Stimulated activated CD4-positive, alpha-beta T cell treated with anti-CD3 and anti-CD28 coated beads, TNF-alpha, amount 100 ng/mL, for 24 hours (primary cell): ENCODE measurements at places on chromosomes 3 and 15.
A peak's percentile ranks its signal among the peaks of the same experiment; 100 is the strongest.

DNA sequence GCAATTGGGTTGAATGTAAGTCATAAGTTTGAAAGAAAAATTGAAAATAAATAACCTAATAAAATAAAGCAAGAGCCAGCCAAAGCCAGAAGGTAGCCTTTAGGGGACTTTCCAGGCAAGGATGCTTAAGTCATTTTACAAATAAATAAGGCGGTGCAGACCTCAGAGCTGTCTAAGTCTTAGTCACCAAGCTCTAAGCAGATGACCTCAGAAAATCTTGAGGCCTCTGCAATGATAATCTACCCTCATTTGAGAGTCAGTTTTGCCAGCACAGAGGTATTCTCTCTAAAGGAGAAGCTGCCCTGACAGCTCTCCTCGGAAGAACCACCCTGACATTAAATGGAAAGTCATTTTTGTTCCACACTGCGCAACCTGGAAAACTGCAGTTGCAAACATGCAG is 113.9 kb downstream of the OXNAD1 start:
- no peak for DNase-seq

GRCh38 chr3:149623824-149624223 is 34.0 kb downstream of the WWTR1 start:
- no peak for DNase-seq

GRCh38 chr3:94494992-94495391 is 432.1 kb downstream of the NSUN3 start:
- DNase-seq = no peak

- DNase-seq = no peak
Observed at GRCh38 chr3:171875923-171876412, 32.8 kb downstream of the TMEM212 start.

DNA sequence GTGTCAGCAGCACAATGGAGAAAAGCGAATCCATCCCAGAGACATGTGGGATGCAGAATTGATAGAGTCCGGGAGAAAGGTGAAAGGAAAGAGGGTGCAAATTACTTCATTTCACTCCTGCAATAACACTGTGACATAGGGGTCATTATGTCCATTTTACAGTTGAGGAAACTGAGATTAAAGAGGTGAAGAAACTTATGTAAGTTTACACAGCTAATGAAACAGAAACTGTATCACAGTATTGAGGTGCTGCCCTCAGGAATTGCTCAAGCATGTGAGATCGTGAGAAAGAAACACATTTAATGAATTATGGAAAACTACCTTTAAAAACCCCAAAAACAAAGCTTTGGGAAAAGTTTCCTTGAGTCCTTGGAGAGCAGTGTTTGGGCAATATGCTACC is 103.6 kb upstream of the PFN2 start:
- DNase-seq = no peak

DNA sequence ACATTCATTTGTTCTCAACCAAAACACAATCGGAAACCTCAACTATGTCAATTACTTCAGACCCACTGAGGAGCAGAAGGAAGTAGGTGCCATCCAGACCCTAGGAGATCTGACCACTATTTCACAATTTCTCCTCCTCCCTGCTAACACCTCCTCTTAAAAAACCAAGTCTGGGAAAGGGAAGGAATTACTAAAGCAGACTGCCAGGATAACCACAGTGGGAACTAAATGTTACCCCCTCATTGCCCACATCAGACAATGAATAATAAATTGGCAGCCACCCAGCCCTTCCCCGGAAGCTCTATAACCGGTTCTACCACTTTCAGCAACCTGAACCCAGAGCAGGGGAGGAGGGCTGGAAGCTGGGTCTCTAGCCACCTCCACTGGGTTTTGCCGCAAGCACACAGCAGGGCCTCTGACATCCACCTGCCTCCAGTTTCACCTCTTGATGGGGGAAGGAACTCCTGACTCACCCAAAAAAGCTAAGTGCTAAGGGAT is 17.6 kb downstream of the C15orf62 start:
- peak; percentile 74 for DNase-seq

- DNase-seq = no peak
Observed at GRCh38 chr15:68526269-68526668, 52.5 kb upstream of the CORO2B start.

DNA sequence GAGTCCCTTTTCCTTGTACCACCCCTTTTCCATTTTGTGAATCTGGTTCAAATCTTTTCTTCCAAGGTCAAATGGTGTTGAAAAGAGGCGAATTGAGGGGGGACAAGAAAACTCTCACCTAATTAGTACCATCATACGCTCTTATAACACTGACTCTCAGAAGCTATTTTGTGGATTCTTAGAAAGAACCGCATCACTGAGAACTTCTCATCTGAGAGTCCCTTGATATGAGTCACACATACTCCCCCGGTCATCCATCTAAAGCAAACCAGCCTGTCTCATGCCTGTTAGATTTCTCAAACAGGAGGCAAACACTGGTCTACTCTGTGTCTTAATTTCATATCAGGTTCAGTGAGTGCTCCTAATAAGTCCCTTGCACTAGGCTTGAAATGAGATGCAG is 76.5 kb upstream of the SPRED1 start:
- DNase-seq = no peak

- no peak for DNase-seq
Observed at GRCh38 chr3:64000453-64001055, 22.7 kb downstream of the PSMD6 start.

- no peak for DNase-seq
Observed at GRCh38 chr3:143865302-143865701, 17.0 kb upstream of the SLC9A9 start.

DNA sequence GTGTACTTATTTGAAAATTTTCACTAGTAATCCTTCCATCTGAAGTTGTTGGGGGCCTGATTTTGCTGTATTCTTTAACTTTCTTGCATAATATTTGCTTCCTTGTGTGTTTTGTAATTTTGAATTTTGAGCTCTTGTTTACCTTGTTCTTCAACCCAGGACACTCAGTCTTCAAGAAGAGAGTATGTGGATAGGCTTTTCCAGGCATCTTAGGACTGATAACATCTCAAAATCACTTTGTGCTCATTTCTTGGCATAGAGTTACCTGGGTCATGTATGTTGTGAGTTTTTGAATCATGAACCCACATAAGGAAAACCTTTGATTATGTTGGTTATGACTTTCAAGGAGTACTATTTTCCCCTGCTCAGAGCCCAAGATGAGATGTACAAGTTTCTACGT is 13.4 kb downstream of the BTD start:
- DNase-seq = no peak

DNA sequence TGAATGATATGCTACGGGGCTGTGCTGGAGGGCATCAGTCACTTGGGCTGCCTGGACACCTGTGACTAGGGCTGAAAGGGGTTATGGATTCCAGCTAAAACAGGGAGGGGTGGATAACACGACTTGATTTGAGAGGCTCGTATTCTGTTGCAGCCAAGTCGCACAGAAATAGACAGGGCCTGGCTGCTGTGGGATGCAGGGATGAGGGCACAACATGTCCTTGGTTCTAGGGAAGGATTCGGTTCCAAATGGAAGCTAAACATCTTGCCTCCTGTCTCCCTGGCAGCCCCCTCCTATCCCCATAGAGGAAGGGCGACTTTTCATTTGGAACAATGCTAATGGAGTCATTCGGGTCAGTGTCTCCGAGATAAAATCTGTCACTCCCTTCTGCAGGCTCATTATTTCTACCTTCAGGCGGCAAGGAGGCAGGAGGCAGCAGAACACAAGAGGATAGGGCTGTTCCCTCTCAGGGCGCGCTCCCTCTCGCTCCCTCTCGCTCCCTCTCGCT is 433.8 kb upstream of the RBMS3 start:
- no peak for DNase-seq

GRCh38 chr15:29677871-29678461 is 144.3 kb downstream of the TJP1 start:
- no peak for DNase-seq

DNA sequence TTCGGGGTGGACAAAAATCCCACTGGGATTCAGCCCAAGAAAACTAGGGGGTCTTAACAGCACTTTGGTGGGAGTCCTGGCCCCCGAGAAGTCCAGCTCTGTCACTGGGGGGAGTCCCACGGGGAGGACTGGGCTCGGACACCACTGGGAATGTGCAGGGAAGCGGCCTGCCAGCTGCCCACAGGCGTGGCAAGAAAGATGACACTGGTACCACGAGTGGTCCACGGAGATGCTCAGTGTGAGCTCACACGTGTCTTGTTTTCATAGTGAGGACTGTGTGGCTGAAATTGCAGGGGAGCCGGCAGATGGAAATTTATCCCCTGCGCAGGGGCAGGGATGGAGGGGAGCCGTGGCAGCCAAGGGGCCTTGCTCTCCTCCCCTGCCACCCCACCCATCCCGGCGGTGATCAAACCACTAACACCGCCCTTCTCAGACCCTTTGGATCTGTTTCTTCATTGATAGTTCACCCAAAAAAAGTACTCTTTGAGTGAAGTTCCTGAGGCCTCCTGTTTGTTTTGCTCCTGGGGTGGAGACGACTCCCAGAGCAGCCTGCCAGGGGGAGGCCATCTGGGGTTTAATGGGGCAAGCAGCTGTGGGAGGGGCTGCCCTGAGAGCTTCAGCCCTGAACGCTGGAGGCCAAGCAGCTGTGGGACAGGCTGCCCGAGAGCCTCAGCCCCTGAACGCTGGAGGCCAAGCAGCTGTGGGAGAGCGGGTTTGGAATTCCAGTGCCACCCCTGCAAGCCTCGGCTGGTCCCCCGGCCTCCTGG is 130.9 kb downstream of the LRRK1 start:
- DNase-seq = no peak

DNA sequence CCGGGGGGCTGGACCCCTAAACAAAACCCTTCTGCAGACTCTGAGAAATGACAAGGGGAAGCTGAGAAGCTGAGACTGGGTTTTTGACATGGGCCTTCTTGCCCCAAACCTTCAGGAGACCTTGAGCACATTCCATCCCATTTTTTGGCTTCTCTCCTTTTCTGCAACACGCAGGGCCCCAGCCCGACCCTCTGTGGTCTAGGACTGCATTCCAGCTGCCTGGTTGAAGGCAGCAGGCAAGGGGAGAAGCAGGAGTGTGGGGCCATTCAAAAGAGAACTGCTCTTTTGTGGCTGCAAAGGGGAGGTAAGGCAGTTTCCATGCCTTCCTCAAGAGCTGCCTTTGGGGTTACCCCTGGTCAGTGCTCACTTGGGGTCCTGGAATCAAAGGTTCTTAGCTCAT is 263.0 kb downstream of the TLE3 start:
- DNase-seq = no peak

GRCh38 chr3:96347289-96347688 is 467.1 kb upstream of the EPHA6 start:
- no peak for DNase-seq

DNA sequence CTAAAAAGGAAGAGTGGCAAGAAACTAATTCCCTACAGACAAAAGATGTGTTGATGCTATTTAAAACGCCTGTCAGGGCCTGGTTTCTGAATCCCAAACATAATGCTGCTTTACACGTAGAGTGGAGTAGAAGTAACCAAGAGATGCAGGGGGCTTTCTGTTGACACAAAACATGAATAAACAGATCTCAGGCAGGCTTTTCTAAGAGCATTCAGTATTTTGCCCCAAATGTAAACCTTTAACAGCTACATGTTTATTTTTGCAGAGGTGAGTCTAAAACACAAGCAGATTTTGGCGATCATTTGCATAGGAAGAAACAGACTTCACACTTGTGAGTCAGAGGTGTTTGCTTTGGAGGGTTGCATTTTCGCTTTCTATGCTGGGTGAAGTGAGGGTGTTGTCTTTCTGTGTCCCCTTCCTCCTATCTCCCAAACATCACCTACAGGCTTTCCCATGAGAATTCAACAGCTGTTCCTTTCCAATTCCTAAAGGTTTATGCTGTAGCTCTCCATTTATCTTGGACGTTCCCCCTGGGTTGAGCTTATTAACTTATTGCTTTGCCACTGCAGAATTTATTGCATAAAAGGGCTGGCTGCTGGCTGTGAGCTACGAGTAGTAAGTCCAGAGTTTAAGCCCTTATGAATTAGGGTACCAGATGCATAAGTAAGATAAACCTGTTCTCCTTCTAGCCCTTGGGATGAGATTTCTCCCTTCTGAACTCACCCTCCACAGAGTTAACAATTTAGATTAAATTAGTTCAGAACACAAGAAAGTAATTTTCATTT is 156.7 kb downstream of the DIPK2A start:
- no peak for DNase-seq

GRCh38 chr3:102336130-102336529 is 98.7 kb upstream of the ZPLD1 start:
- DNase-seq = no peak

DNA sequence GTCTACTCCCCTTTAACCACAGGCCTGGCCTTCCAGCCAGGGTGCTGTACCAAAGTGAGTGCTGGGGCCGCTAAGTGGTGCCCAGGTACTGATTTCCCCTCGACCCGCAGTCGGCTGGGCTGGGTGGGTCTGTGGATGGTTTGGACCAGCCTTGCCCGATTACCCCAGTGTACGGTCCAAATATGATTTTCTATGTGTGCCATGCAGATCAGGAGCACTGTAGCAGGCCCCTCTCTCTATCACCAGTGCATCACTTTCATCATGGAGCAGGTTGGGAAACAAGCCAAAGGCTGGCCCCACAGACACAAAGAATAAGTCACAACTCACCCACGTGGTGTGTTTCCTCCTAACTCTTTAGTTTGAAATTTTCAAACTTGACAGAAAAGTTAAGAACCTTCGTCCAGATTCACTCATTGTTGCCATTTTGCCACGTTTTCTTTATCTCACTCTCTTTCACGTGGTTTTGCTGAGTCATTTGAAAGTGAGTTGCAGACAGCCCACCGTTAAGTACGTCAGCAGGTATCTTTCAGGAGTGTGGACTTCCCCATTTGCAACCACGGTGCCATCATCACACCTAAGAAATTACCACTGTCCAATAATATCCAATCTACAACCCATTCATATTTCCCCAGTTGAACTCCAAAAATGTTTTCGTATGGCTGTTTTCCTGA is 37.0 kb downstream of the ZNF710 start:
- peak; percentile 49 for DNase-seq

- DNase-seq = no peak
Observed at GRCh38 chr3:101729586-101729985, 5.2 kb downstream of the CEP97 start.

DNA sequence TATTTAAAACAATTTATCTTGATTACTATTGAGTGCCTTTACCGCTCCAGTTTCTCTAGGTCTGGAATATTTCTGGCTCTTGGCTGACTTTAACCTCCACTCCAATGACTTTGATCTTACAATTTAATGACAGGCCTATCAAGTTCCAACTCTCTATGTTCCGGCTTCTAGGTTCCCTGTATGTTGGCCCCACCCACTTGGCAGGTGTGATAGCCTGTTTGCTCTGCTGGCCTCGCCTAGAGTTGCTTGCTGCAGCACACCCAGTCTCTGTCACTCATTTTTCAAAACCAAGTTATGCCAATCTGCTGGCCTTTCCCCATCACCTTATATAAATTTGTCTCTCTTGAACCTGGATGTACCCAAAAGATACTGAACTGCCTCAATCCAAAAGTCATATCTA is 428.0 kb downstream of the ROBO1 start:
- DNase-seq = no peak

DNA sequence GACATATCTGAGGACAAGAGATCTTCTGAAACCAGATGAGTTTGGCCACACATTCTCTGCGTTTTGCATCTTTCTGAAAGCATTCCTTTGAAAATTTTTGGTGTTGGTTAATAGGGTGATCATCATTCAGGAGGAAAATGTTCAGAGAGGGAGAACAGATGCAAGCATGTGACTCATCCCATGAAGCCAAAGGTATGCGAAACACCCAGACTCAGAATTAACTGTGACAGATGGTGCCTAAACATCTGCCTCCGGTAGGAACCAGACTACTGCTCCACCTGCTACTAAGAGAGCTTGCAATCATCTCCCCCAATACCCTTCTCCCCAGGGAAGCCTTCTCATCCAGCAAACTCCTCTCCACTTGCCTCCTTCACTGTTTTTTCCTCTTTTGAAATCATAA is 46.2 kb downstream of the TRIM69 start:
- no peak for DNase-seq
